ENCODE measurements at places on chromosomes 1 and 21. TPM values are rescaled to one million over a fixed set of nuclear protein-coding genes. Genes with fewer than 3 reads are reported as not detected.

GRCh38 chr1:231274119-231274825, 33.3 kb downstream of the GNPAT start:
- no peaks in the 10 kb centered on the region for H3K27me3 ChIP-seq
- peaks cover 61% of the 10 kb centered on the region for H3K36me3 ChIP-seq
- peaks cover 33% of the 10 kb centered on the region for H3K4me1 ChIP-seq
- H3K27ac ChIP-seq, result peak overlapping the region; percentile 29
- no peak overlapping the region for H3K4me3 ChIP-seq
- peak; percentile 59 for DNase-seq

Gene CCDC17
- total RNA-seq, result 3.9 TPM

- H3K4me1 ChIP-seq, result no peaks in the 10 kb centered on the region
- DNase-seq, result no peak
- H3K27ac ChIP-seq, result no peak overlapping the region
- no peak overlapping the region for H3K4me3 ChIP-seq
- peaks cover 6% of the 10 kb centered on the region for H3K27me3 ChIP-seq
Measured at GRCh38 chr1:224846119-224846907, 83.2 kb upstream of the DNAH14 start.

Gene HES4
- 0.61 TPM for total RNA-seq

GRCh38 chr1:101144671-101145448, 92.0 kb upstream of the S1PR1 start:
- no peak overlapping the region for H3K27ac ChIP-seq
- peaks cover 7% of the 10 kb centered on the region for H3K4me1 ChIP-seq
- DNase-seq, result no peak

DNA sequence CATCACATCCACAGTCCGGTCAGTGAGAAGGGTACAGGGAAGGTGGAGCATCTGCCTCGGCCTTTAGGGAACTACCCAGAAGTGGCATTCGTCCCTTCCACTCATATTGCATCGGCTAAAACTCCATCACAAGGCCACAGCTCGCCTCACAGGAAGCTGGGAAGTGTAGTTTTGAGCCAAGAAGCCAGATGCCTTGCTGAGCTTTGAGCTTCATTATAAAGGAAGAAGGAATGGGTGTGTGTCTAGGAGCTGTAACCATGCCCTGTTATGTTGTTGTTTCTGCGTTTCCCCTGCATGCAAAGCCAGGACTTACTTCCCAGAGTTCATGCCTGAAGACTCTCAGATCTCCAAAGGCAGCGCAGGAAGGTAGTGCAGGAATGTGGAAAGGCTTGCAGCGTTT, 61.1 kb downstream of the OPTC start:
- peaks cover 3% of the 10 kb centered on the region for H3K4me1 ChIP-seq
- H3K27ac ChIP-seq, result no peak overlapping the region
- no peak overlapping the region for H3K4me3 ChIP-seq
- H3K27me3 ChIP-seq, result peaks cover 20% of the 10 kb centered on the region
- H3K36me3 ChIP-seq, result no peaks in the 10 kb centered on the region

DNA sequence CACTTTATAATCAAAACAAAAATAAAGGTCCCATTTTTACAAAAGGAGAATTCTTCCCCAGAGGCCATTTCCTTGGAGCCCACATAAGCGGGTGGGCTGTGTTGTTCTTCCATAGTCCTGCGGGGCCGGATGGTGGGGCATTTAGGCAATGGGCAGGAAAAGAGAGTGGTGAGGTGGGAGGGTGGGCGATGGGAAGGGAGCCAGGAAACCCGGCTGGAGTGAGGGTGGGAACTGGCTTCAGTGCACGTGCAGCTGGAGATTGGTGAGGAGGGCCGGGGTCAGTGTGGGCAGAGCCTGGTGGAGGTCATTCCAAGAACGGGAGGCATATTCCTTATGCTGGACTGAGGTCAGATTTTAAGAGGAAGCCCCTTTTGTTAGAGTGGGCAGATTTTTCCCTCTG, 13.6 kb downstream of the NENF start:
- no peak for DNase-seq
- H3K4me3 ChIP-seq, result no peak overlapping the region
- no peaks in the 10 kb centered on the region for H3K27me3 ChIP-seq
- H3K36me3 ChIP-seq, result peaks cover 10% of the 10 kb centered on the region

DNA sequence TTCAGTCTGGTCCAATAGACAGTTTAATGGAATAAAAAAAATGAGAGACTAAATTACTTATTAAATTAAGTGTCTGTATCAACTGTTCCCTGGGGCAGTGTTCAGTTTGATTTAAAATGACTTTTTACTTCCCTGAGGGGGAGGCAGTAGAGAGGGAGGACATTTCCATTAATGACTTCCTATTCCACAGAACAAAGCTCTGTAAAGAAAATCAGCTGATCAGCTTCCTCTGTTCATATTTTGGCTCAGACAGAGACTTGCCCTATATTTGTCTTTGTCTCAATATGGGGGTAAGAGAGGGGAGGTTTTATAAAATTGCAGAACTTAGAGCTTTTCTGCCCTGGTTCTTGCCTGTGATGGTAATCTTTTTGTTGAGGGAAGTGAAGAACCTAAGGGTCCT, 8.4 kb downstream of the CFAP126 start:
- H3K4me1 ChIP-seq, result peaks cover 10% of the 10 kb centered on the region
- H3K27ac ChIP-seq, result no peak overlapping the region
- no peak for DNase-seq

Gene BSDC1
- 43.3 TPM for total RNA-seq

Gene TMEM125
- not detected for total RNA-seq

- no peak overlapping the region for H3K27ac ChIP-seq
- H3K4me3 ChIP-seq, result no peak overlapping the region
- no peaks in the 10 kb centered on the region for H3K4me1 ChIP-seq
- peaks cover 2% of the 10 kb centered on the region for H3K27me3 ChIP-seq
- no peaks in the 10 kb centered on the region for H3K36me3 ChIP-seq
- DNase-seq, result no peak
Measured at GRCh38 chr1:228978484-228979324, 243.4 kb downstream of the RHOU start.

Gene PPM1J
- total RNA-seq, result 0.26 TPM

All from activated CD8-positive, alpha-beta memory T cell treated with anti-CD3 and anti-CD28 coated beads, Interleukin-2, amount 10 ng/mL, durations not matched to agents 7 days and 5 days (primary cell).